ENCODE measurements at places on chromosomes 5 and 9.

- no peak for DNase-seq
Measured at GRCh38 chr9:105226055-105226454, 18.4 kb upstream of the SLC44A1 start.

GRCh38 chr5:135376961-135377624, 21.9 kb downstream of the MACROH2A1 start:
- no peak for DNase-seq

GRCh38 chr5:132746954-132747615, at the start of gene CCNI2:
TSS of gene CCNI2 (plus strand) at chr5:132747426. CDS start at chr5:132747496, 70 bp downstream.
- DNase-seq = no peak

GRCh38 chr5:133618141-133618540, 5.8 kb upstream of the FSTL4 start:
- no peak for DNase-seq

DNA sequence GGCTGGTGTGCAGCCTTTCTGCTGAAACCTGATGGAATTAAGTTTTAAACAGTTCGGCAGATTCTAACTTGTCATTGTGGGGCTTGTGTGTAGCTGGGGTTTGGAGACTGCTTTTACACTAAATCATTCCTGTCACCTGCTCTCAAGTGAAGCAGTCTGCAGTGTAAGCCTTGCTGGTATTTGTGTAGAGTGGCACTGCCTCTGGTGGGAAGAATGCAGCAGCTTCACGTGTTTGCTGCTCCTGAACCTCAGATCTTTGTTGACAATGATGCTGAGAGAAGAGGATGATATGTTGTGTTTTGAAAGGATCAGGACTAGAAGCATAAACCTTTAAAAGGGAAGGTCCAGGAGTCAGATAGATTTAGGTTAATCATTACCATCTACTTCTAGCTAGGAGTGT, 88.1 kb downstream of the KDM4C start:
- DNase-seq = no peak

Data from NCI-H1048 (cell line).